NCI-H2081 treated with DMSO at 0.1 percent for 48 hours (cell line): ENCODE measurements at places on chromosomes 7 and 10.

- no peak for DNase-seq
These were observed 64.7 kb upstream of the ECHDC3 start for GRCh38 chr10:11677480-11677879.

DNA sequence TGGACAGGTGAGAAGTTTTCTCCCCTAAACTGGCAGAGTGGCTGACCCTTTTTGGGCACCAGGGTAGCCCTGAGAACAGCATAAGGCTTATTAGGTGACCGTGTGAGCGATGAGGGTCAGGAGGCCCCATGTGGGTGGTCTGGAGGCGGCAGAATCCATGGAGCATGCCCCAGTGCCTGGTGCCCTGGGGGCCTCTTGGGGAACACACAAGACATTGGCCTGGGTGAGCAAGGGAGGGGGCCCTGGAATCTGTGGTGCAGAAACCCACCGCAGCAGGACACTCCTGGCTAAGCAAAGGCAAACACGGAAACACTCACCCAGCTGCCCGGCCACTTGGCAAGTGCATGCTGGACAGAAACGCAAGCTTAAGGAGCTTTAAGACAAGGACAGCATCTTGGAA is 29.5 kb downstream of the YKT6 start:
- no peak for DNase-seq

DNA sequence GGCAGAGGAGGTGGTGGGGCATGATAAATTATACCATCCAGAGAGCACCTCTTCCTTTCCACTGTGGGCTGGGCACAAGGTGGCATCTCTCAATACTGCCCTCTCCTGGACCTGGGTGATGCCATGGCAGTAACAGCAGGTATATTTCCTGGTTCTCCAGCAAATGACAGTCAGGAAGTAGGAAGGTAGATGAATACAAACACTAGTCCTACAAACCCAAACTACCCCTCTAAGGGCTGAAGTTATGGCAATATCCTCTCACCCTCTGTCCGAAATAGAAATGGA is 1004.9 kb downstream of the KCNMA1 start:
- peak; percentile 40 for DNase-seq

GRCh38 chr7:7761340-7761973 is 43.0 kb upstream of the RPA3 start:
- DNase-seq: peak; percentile 40

GRCh38 chr10:117757086-117757720 is 214.7 kb downstream of the EMX2 start:
- DNase-seq: no peak
